ENCODE measurements at places on chromosomes 11 and 22.

- no peak for DNase-seq
Measured at GRCh38 chr22:30305906-30306626, 16.8 kb upstream of the CASTOR1 start.

DNA sequence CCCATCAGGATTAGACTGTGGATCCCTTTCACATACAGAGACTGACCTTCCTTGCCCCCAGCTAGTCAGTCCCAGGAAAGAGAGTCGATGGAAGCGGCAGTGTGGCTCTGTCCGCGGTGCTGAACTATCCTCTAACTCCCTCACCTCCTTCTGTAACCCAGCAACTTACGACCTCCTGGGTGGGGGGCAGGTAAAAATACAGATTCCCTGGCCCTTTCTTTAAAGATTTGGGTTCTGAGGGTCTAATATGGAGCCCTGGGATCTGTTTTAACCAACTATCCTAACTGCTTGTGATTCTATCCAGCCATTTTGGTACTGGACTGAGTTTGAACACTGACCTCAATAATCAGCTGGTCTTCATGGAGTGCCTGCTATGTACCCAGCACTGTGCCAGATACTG lies 23.2 kb downstream of the MFNG start:
- DNase-seq, result no peak

DNA sequence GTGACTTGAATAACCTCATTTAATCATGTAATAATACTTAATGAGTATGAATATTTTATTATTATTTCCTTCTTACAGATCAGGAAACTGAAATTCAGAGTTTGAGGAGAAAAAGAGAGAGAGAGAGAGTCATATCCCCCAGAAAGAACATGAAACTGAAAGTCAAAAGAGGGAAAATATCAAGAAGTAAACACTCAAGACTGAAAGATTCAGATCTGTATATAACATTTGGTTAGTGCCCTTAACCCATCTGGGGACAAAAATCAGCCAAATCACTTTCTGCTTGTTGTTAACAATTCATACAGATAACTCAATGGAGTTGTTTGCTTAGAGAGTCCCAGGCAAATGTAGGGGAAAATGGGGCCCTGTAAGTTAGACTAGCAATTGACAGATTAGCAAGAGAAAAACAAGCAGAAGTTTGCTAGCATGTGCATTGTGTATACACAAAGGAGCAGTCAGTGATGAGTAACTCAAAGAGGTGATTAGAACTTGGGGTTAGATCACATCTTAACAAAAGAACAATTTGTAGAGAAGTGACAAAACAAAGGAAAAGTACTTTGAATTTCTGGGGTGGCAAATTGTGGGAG lies 25.9 kb upstream of the MMP13 start:
- DNase-seq, result no peak

GRCh38 chr11:128517451-128518230 lies 69.7 kb downstream of the ETS1 start:
- no peak for DNase-seq

DNA sequence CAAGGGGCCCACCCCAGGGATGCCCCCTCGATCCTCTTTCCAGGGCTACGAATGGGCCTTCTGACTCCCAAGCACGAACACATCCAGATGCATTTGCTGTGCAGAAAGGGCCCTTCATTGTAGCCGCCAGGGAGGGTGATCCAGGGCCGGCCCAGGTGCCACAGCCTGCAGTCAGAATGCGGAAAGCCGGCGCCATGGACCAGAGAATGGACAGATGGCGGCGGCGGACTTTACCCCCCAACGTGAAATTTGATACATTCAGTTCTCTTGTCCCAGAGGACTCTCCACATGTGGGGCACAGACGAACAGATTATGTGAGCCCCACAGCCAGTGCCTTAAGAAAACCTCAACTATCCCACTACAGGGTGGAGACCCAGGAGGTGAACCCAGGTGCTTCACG lies 87.2 kb downstream of the KIAA1671 start:
- no peak for DNase-seq

- no peak for DNase-seq
Measured at GRCh38 chr22:36907253-36908195, 5.9 kb upstream of the CSF2RB start.

DNA sequence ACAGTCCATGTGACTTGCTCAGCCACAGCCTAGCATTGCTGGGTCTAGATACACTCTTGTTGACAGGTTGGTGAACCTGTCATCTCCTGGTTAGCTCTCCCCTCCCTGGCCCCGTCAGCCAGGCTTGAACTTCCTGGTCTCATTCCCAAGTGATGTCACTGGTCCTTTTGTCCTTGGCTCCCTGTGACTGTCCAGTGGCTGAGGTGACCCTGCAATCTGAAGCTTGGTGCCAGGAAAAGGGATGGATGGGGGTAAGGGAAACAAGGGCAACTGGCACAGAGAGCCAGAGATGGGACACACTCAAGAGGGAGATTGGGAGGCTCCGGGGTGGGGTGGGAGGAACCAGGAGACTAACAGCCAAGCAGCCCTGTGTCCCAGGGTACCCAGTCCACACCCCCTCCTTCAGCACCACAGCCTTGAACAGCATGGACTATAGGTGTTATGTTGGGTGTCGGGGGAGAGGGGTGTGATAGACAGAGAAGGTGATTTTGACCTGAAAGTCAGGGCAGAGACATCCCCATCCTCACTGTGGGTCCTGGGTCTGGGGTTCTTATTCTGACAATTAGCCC lies 63.8 kb upstream of the THY1 start:
- no peak for DNase-seq

DNA sequence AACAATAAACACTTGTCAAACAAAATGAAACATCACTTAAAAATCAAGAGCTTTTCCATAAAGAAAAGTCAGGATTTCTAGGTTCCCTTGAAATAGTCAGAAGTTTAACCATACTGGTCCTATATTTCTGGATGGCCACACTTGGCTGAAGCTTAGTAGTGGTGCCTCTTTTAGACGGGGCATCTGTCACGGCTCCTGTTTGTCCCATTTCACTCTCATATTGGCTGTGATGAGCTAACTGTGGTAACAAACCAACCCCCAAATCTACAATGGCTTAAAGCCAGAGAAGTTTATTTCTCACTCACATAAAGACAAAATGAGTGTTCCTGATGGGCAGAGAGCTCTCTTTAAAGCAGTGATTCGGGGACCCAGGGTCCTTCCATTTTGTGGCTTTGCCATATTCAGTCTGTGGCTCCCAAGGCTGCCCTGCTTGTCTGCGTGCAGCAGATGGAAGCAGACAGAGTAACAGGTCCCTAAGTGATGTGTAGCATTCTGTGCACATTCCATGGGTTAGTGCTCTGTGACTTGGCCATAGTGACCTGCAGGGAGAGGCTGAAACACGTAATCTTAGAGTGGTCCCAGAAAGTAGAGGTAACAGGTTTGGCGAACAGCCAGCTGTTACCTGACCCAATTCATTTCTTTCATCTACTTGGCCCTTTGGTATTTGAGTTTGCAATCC lies 137.4 kb downstream of the HIPK3 start:
- DNase-seq, result no peak

DNA sequence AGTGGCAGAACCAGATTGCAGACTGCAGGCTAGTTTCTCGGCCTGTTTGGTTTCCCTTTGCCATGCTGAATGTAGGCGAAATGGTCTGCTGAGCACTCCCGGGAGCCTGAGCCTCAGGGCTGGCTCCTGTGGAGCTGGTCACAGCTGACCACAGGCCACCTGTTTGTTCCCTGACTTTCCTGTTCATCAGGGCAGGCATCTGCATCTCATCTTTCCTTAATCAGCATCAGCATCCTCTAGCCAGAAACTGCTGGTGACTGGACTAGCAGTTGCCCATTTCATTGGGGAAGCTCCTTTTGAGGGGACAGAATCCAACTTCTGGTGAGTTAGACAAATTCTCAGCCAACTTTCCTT lies 20.2 kb upstream of the C11orf96 start:
- DNase-seq, result no peak

DNA sequence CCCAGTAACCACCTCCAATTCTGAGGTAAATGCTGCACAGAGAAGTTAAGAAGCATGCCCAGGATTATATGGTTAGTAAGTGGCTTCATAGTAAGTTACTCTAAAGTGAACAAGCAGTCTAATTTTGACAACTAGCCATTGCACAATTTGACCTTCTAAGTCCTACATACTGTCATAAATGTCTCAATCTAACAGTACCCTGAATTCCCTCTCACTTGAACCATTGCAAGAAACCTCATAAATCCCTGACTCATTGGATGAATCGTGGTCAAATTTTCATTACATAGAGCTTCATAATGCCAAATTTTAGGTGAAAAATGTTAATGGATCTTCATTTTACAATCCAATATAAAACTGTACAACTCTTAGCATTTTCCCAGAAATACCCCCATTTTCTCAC lies 217.3 kb upstream of the GRIA4 start:
- no peak for DNase-seq
